ENCODE measurements at places on chromosomes 2 and 18.

DNA sequence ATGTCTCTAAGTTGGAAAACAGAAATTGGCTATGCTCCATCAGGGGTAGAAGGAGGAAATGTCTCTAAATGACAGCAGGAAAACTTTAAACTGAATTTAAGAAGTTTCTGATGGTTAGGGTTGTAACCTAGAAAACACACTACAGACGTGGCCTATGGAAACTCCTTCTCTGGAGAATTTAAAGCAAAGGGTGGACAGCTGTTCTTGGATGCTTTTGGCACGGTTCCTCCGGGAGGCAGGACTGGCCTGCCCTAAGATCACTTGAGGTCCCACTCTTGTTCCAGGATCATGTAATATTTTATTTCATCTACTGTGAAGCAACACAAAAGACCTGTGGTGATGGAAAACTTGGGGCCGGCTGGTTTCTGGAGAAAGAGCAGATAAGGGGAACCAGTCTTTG lies 77.0 kb downstream of the NRP2 start:
- DNase-seq: no peak

DNA sequence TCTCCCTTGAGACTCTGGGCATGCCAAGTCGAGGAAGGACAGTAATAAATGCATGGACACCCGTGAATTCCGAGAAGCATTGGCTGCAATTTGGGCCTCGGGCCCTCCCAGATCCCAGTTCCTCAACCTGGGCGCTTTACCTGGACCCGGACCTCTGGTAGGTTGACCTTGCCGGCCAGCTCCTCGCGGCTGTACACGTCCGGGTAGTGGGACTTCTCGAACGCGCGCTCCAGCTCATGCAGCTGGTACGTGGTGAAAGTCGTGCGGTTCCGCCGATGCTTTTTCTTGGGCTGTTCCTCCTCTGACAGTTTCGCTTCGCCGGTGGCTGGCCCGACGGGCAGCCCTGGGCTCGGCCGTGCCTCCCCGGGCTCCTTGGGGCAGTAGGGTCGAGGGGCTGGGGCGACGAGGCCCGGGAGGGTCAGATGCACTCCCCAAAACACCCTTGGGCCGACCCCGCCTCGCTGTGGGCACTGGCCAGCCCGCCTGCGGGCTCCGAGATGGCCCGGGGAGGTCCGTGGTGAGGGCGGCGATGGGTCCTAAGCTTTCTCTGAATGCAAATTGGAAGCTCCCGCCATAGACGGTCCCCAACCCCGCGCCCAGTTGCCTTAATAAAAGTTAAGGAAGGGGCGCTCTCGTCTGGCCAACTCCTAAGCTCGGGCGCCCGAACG lies 899 bp downstream of the RAX start:
- no peak for DNase-seq

DNA sequence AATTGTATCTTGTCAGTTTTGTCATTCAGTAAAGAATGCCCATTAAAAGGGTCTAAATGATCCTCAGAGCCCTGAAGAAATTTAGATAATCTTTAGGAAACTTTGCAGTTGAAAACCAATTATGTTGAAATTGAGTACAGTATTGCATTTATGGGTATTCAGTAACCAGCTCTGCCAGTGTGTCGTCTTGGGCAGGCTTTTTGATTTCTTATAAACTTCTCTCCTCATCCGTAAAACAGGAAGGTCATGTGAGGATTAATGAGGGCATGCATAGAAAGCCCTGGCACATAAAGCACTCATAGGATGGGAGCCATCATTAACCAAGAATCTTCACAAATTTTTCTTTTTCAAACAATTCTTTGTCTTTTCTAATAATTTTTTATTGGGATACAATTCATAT lies 14.8 kb downstream of the PNO1 start:
- no peak for DNase-seq

GRCh38 chr2:78592491-78592890 lies 433.0 kb upstream of the REG3G start:
- no peak for DNase-seq

GRCh38 chr18:21321711-21322110 lies 79.7 kb downstream of the GREB1L start:
- no peak for DNase-seq

GRCh38 chr2:202035089-202035940 lies 1.7 kb downstream of the FZD7 start:
- DNase-seq: peak; percentile 80

DNA sequence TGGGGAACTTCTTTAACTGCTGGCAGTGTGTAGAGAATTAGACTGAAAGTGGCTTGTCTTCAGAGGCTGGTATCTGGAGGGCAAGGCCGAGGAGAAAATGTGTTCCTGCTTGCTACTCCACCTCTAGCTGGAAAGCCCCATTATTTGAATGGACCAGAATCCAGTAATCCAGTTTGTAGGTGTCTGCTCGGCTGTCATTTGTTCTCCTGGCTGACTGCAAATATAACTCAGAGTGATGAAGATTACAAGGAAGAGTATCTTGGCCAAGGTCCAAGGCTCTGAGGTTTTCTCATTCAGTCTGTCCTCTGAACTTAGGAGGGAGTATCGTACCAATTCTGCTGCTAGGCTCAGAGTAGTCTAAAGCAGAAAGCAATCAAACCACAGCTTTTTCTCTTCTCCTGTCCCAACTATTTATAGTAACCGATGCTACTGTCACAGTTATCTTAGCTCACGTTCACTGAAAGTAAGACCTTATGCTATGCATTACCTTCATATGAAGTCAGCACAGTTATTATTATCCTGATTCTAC lies 228.6 kb downstream of the SETBP1 start:
- peak; percentile 54 for DNase-seq

GRCh38 chr18:42092848-42093247 lies 137.8 kb downstream of the PIK3C3 start:
- no peak for DNase-seq

DNA sequence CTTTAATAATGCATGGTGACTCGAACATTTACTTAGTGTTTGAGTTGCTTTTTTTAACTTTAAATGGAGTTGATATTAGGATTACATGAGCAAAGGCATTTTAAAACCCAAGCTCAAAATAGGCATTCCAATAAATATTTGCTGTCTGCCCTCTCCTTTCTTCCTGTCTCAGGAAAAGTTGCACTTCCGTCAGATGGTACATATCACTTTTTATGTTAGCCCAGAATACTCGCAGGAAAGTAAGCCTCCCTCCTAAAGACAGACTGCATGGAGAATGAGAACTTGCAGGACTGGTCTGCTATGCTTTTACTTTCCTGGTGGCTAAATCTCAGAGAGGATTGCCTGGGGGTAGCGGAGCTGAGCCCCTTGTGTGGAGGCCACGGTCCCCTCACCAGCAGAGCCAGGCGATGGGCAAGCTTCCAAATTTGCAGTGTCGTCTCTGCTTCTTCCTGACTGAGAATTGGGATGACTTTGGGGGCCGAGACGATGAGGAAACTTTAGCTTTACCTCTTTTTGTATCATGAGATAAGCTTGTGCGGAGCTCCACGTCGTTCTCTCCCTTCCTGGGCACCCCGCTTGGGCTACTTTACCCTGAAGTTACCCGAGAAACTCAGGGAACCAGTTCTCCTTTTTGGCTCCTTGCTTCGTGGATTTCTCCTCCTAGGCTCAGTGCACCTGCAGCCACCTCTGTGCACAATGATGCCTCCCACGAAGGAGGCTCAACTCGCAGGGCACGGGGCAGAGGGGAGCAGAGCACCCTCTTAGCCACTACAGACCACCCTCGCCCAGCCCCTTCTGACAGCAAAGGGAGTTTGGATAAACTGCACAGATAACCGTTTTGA lies 223.3 kb downstream of the SH3RF3 start:
- no peak for DNase-seq

DNA sequence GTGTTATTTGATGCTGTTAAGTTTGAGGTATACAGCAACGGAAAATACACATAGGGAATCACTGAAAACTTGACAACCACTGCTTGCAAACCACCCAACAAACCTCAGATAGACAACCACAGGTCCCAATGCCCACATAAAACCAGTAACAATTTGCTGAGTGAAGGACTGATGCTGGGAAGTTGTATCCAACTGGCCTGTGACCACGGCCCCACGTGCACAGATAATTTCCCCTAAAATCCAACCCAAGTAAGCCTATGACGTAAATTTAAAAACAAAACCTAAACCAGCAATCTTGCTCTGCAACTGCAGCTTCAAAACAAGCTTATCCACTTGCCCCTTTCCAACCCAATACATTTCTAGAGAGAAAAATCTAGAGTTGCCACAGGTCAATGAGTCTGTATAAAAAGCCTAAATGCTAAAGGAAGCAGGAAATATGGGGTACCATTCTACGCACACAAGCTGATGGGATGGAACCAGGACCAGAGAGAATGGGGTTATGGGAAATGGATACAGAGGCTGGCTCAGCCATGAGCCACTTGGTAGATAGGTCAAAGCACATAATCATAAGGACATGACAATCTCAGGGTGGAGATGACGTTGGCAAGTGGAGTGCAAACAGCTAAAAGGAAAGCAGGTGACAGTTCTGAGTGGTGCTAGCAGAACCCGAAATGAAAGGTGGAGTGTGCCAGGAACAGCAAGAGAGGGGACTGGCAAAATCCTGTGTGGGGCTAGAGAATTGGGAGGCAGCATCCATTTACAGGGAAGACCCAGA lies 27.8 kb upstream of the CREB1 start:
- no peak for DNase-seq

DNA sequence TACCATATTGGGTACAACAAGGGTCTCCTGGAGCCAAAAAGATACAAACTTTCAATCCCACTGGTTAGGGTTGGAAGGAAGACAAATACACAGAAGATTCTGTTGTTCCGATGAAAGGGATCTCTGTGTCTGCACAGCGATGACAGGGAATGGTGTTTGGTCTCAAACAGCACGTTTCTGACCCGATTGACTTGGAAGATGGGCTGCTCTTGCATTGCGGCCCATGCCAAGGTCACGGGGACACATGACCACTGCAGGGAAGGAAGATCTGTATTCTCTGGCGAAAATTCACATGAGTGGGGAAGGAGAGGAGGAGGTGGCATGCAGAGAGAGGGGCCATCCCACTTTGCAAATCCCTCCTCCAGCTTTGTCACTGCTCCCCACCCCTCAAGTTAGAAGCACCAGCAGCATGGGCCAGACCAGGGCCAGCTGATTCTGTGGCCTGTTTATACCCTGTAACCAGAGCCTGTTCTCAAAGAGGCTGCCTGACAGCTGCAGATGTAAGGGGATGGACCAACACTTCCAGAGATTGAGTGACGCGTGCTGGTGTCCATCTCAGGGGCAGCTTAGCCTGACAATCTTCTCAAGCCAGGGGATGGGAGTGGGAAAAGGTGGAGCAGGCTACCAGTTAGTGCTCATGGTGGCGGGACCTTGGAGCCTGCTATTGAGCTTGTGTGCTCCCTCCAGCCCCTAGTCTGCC lies 57.2 kb downstream of the TNP1 start:
- no peak for DNase-seq

GRCh38 chr2:167749016-167749415 lies 498.4 kb downstream of the STK39 start:
- no peak for DNase-seq

DNA sequence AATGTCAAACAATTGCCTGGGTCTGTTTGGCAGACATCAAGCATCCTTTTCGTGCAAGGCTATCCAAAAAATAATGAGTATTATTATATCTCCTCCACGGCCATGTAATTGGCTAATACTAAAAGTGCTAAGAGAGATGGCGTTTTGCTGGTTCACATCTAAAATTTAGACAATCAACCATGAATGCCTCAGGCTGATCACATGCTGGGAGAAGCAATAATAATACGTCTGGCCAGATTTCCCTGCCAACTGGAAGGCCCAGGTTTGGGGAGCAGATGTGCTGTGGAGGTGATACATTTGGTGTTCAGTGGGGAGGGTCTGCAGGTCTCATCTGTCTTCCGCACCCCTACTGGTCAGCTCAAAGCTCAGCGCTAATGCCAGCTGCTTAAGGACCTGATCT lies 60.3 kb upstream of the CREB1 start:
- DNase-seq: no peak

DNA sequence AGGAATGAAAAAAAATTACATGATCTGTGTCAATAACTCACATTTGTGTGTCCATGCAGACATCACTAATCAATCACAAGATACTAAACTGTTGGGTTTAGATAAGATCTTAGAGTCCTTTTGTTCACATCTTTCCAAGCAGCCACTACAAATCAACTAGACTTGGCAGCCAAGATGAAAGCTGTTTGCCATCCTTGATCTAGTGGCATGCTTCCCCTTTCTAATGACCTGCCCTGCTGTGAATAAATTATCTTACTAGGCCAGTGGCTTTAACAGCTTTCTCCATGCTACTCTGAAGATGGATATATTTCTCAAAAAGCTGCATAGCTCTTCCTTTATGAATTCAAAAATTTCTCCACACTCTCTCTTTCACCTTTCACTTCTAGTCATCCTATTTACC lies 1338.0 kb upstream of the ACVR2A start:
- peak; percentile 15 for DNase-seq

- DNase-seq: no peak
Measured at GRCh38 chr18:56076723-56077122, 488.7 kb upstream of the TCF4 start.

DNA sequence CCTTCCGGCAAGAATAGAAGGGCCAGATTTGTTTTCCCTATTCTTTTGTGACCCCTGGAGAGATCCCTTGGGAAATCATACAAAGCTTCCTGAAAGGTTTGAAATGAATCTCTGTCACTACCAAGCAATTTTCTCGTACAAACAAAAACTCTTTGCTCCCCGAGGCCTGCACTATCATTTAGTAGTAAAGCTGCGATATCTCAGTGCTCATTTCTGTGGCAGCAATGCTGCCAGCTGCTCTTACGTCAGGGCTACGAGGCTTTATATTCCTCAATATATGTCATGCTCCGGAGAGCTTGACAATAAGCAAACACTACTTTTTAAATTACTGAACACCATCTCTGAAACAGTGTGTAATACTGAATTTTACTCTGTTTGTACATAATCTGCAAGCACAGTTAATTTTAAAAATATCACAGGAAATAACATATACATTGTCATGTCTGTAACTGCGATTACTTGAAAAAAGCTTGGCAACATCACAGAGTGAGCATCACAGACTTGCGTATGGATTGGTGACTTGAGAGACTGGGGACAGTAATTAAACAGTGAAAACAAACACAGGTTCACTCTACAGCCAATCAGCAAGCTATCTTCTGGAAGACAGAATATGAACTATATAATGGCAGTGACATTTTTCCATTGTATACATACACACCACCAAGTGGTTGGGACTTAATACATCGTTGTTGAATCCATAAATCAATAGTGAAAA lies 403.3 kb upstream of the NETO1 start:
- DNase-seq: no peak

- DNase-seq: no peak
Measured at GRCh38 chr2:23483791-23484190, 98.8 kb downstream of the KLHL29 start.

- DNase-seq: no peak
Measured at GRCh38 chr18:49100226-49100968, 149.6 kb upstream of the SMAD7 start.

DNA sequence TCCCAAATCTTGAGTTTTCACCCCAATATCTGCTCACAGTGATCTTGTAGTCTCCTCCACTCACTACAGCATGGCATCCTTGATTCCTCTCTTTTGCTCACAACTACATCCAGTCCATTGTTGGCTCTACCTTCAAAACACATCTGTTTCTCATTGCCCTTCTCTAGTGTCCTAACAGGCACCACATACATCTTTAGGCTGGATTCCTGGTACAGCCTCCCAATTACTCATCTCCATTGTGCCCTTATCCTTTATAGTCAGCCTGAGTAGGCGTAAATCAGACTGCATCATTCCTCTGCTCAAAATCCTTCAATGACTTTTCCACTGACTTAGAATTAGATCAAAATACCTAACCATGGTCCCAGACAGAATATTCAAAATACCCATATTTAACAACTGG lies 10.7 kb upstream of the TAF1B start:
- no peak for DNase-seq

- no peak for DNase-seq
Measured at GRCh38 chr2:165440367-165440766, 29.1 kb upstream of the CSRNP3 start.
